ENCODE measurements at places on chromosomes 6 and 20. TPM values are rescaled to one million over a fixed set of nuclear protein-coding genes. Genes with fewer than 3 reads are reported as not detected.

Gene DPPA5
- total RNA-seq, result not detected

GRCh38 chr6:2510316-2510715 lies 240.4 kb downstream of the MYLK4 start:
- no peak for DNase-seq

DNA sequence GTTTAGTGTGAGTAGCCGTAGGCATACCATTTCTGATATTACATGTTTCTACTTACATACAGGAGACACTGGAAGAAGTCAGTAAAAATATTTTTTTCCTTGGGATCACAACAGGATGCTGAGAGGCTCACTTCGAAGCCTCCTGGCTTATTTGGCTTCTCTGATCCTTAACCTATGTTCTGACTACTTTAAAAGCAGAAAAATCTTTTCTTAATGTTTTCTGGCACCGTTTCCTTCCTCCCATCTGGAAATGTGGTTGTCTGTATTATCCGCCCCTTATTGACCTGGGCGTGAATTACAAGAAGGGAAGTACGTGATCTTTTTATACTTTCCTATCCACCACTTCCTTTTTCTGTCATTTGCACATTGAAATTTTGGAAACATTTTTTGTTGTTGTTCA lies 379.6 kb downstream of the COL12A1 start:
- DNase-seq, result no peak

- DNase-seq, result no peak
Measured at GRCh38 chr6:36739947-36740817, 42.6 kb downstream of the RAB44 start.

DNA sequence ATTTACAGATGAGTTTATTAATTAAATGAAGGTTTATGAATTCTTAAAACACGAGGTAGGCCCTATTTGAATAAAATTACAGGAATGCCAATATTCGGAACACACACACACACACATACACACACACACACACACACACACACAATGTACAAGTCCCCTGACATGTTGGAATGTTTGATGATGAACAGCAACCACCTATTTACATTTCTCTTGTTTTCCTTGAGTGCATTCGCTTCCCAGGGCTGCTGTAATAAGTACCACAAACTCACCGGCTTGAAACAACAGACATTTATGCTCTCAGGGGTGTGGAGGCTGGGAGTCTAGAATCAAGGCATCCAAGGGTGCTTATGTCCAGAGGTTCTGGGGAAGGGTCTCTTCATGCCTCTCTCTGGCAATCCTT lies 90.3 kb downstream of the SLC22A3 start:
- DNase-seq, result no peak

GRCh38 chr6:2581011-2581410 lies 169.7 kb downstream of the MYLK4 start:
- DNase-seq, result no peak

DNA sequence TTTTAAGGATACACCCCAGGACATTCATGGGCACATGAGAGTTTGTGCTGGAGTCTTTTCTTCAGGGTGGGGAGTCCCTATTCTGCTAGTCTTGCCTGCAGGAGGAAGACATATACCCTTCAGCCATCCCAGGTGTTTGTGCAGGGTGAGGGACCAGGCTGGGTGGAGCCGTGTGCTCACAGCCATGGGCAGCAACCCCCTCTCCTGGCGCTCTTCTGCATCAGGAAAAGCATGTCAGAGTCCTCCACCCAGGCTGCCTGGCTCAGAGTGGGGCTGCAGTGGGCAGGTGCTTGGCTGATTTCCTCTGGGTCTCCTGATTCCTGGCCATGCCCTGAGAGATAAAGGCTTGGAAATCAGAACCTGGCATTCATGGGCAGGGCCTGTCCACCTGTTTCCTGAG lies 22.7 kb upstream of the MLN start:
- peak; percentile 60 for DNase-seq

DNA sequence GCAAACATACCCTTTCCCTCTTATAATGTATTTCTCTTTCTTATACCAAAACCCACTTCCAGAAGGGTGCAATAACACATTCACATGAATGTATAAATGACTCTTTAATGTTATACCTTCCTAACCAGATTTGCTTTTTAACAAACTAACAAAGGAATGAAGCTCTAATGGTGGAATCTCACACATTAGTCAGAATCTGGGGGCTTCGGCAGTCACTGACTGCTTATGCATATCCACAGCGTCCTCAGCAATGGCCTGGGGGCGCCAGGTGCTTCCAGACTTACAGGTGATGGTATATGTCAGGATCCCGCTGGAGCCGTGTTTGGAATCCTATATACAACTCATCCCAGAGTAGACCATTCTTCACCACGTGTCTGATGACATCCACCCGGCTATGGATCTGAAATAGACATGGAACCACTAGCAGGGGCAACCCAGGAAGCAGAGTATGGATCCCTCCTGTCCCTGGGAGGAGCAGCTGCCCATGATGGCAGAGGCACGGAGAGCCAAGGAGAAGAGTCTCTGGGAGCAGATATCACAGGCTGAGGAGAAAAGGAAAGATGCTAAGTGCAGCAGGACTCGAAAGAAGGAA lies 150.8 kb upstream of the RIPOR2 start:
- DNase-seq, result no peak

DNA sequence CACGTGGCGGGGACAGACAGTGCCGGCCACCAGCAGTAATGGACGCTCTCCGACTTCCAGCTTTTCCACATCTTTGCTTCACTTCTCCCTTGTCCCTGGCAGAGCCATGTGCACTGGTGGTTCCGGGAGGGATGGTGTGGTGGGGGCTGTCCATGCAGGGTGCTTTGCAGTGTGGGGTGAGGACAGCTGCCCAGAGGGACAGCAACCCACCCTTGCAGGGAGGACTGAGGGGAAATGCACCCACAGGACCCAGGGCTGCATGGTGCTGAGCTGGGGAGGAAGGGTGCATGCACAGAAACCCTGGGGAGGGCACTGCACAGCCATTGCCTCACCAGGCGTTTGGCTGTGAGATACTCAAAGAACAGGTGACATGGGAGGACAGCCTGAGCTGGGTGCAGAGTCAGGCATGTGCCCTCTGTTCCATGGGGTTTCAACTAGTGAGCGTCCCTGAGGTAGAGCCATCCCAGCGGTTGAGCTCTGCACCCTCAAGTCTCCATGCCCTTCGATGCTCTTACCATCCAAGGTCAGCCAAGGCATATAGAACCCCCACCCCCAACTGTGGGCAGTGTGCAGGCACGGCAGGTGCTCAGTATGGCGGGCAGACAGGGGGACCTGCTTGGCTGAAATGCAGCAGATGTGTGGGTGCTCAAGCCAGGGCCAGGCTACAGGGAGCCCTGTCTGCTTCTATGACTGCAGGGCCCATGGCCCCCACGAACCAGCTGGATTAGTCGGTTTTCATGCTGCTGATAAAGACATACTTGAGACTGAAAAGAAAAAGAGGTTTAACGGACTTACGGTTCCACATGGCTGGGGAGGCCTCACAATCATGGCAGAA lies 239.7 kb downstream of the TTLL2 start:
- no peak for DNase-seq

Gene CRIP3
- total RNA-seq, result 0.47 TPM

GRCh38 chr6:76072562-76072961 lies at the start of gene IMPG1:
Gene IMPG1 (minus strand): TSS chr6:76072662. CDS start chr6:76072488, 174 bp downstream.
- DNase-seq, result no peak

Gene OVOL2
- not detected for total RNA-seq

GRCh38 chr6:11796829-11797228 lies 18.2 kb upstream of the ADTRP start:
- DNase-seq, result no peak

DNA sequence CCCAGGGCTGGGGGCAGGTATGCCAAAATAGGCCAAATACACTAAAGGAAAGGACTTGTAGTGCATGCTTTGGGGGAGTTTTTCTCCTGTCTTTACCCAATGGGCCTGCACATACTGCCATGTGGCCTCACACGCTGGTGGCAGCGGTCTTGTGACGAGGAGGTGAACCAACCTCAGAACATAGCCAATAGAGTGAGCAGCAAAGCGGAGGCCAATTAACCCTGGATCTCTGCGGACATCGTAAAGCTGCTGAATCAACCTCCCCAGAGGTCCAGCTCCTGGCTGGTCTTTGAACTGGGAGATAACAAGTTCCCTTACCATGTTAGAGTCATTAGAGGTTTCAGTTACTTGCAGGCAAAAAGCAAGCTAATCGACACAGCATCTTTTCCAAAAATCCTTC lies 280.1 kb downstream of the PREX1 start:
- DNase-seq, result no peak

DNA sequence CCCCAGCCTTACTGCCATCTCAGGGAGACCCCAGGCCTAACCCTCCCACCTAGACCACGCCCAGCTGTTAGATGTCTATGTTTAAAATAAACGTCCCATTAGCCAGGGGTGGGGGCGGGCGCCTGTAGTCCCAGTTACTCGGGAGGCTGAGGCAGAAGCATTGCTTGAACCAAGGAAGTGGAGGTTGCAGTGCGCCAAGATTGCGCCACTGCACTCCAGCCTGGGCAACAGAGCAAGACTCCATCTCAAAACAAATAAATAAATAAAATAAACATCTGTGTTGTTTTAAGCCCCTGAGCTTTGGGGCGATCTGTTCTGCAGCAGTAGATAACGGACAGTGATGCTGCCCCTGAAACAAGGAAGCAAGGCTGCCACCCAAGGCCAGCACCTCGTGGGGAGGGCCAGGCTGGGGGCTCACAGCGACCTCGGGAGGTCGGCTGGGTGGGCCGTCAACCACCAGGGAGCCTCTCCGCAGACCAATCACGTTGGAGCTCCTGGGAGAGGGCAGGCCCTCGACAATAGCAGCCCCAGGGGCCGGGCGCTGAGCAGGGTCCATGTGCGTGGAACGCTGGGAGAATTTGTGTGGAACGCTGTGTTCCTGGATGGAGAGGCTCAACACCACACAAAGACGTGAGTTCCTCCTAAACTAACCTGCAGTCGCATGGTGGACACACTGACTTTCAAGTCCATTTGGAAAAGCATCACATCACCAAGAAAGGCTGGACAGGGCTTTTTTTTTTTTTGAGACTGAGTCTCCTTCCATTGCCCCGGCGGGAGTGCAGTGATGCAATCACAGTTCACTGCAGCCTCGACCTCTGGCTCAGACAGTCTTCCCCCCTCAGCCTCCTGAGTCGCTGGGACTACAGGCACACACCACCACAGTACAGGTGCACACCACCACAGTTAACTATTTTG lies 1.0 kb upstream of the HELZ2 start:
- no peak for DNase-seq

Gene PHACTR3
- not detected for total RNA-seq

Gene SNTA1
- 22.3 TPM for total RNA-seq

DNA sequence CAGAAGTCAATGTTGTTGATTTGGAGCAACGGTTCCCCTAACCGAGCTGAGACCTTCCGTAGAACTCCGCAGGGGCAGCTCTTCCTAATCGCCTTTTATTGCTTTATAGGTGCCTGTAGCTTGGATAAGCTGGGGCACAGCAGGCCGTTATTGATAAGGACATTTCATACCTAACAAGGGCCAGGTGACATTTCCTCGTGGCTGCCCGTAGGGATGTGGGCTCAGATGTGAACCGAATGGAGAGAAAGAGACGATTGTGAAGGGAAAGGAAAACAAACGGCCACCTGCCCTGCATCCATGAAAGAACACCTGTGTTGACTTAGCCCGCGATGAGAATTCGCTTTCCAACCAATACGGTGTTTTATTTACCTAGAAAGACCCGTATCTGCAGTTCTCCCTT lies 53.3 kb upstream of the DACT2 start:
- peak; percentile 21 for DNase-seq

- DNase-seq, result no peak
Measured at GRCh38 chr6:163620670-163621330, 206.3 kb downstream of the QKI start.
